Naive thymus-derived CD8-positive, alpha-beta T cell (primary cell): ENCODE measurements at places on chromosomes 1 and 21. TPM values are rescaled to one million over a fixed set of nuclear protein-coding genes. Genes with fewer than 3 reads are reported as not detected.

DNA sequence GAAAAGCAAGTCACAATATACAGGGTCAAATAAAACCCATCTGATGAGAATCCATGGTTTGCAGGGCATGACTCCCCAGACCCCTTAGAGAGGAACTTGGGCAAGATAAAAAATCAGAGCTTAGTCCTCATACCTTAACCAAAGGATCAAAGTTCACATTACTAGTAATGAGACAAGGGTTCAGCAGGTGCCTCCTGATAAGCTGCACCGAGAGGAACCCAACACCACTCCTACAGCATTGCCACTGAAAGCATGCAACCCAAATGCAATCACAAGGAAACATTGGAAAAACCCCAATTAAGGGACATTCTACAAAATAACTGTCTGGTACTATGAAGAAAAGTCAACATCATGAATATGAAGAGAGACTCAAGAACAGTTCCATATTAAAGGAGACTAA is 29.7 kb downstream of the CCDC185 start:
- DNase-seq = no peak

DNA sequence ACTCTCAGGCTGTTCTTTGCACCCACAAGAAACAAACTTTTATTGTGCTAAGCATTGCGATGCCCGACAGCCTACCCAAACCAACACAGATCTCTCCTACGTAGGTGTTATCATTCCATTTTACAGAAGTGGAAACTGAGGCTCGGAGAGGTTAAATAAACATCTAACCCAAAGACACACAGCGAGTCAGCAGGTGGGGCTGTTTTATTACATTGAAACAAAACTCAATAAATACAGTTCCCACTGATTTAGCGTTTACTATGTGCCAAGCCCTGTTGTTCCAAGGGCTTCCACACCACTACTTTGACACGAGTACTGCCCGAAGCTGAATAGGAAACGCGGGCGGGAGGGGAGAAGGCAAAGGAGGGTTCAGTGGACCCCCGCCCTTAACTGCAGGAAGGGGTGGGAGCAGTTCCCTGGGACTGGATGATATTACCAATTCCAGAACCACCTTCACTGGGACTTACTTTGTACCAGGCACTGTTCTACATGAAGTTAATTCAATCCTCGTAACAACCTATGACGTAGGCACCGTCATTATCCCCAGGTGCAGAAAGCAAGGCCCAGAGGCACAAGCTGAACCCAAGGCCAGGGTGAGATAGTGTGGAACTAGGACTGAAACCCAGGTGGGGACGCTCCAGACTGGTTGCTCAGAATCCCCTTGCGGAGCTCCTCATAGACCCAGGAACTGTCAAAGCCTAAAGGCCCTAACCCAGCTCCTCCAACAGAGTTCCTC is 19.3 kb upstream of the ALDH4A1 start:
- no peak for DNase-seq

- DNase-seq = no peak
Measured at GRCh38 chr1:5847013-5847659, 145.1 kb downstream of the NPHP4 start.

GRCh38 chr1:228957535-228957934 is 222.3 kb downstream of the RHOU start:
- DNase-seq = no peak

DNA sequence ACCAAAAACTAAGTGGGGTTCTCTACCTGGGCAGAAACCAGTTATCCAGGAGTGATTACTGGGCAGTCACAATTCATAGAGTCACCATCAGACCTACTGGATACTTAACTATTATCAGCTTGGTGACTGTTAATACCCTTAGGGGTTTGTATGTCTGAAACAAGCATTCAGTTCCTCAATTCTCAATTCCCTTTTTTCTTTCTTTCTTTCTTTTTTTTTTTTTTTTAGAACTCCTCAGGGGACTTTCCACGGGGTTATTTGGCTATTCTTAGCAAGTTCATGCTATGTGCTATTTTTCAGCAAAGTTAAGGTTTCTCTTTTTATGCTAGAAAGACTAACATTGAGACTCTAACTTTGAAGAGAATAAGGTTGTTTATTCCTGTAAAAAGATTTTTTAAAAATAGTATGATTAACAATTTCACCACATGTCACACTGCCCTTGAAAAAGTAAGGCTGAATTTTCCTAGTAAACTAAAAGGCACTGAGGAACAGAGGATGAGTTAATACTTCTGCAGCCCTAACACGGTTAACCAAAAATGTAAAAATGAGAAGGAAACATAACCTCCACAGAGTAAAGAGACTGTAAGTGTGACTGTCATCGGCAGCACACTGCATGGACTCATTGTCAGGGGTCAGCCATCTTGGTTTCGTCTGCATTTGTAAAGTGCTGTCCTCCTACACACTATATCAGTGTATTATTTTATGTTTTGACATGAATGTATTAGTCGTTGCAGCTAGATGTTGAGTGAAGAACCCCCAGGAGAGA is 310.2 kb downstream of the NTNG1 start:
- no peak for DNase-seq

GRCh38 chr1:243844186-243844585 is 5.9 kb downstream of the AKT3 start:
- no peak for DNase-seq

- no peak for DNase-seq
Measured at GRCh38 chr1:180397175-180397574, 105.2 kb downstream of the ACBD6 start.

DNA sequence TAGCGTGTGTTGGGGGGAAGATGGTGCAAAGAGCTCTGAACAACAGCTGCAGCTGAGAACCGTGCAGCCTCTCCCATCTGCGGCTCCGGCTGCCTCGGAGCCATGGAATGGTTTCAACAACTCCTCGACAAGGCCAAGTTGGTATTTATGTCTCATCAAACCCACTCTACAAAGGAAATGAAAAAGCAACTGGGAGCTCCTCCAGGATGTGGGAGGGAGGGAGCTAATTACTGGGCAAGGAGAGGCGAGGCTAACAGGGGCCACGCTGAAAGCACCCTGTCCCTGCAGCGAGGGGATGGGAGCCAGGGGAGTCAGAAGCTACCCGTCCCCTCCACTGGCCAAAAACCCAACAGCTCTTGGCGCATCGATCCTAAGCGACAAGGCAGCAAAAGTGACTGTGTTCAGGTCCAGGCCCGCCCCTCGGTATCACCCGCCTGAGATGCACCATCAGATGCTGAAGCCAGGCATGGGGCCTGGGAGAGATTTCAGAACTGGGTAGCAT is 63.1 kb downstream of the ACOT7 start:
- DNase-seq = no peak

- peak; percentile 11 for DNase-seq
Measured at GRCh38 chr1:24705260-24706073, 39.8 kb upstream of the CLIC4 start.

GRCh38 chr1:203410182-203410900 is 59.4 kb upstream of the FMOD start:
- DNase-seq = no peak

DNA sequence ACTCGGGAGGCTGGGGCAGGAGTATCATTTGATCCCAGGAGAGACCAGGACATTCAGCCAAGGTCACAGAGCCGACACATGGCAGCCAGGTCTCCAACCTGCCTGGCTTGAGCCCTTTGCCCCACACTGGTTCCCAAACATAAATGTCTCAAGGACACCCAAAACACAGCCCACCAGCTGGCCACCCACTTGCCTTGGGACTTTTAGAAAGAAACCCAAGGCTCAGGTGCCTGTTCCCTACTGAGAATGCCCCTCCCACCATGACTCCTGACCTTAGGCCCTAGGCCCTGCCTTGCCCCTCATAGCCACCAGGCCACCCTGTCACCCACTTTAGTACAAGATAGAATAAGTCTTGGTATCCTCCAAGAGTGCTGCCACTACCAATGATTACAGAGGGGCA is 41.9 kb upstream of the LRP8 start:
- no peak for DNase-seq

DNA sequence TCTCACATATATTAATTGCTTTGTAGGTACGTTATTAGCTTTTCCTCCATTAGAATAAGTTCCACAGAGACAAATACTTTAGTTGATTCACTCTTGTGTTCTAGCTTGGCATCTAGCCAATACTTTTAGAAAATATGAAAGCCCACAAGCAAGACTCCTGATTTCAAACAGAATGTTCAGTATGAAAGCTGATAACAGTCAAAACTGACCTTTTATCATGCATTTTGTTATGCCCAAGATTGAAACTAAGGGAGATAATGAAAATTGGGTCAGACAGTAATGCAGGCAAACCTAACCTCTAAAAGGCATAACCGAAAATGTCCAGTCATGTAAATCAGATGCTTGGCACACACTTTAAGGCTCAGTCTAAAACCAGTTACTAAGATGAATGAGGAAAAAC is 61.7 kb downstream of the ERICH3 start:
- DNase-seq = no peak

DNA sequence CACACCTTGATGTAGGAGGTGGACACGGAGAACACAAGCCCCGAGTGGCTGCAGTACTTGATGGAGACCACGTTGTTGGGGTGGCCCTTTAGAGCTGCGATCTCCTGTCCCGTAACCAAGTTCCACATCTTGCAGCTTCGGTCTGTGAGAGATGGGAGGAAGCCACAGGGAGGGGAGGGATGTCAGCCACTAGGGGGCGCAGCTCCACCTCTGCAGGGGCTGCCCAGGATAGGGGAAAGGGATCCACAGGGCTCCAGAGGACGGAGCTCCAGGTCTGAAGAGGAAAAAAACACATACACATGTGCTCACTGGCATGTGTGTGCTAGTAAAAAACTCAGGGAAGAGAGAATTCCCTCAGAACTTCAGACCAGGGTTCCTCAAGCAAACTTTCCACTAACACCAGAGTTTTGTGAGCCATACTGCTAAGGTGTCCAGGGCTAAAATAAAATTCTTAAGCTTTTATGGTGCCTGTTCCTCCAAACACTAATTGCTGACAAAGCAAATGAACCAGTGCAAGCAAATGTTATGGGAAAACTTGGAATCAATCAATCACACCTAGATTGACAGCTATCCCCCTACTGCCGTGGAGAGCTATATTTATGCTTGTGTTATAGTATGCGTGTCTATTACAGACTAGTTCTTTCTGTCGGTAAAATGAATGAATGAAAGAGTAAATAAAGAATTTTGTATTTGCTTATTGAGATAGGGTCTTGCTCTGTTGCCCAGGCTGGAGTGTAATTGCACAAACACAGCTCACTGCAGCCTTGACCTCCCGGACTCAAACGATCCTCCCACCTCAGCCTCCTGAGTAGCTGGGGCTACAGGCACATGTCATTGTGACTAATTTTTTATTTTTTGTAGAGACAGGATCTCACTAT is 43.7 kb downstream of the KIF21B start:
- DNase-seq = peak; percentile 41

DNA sequence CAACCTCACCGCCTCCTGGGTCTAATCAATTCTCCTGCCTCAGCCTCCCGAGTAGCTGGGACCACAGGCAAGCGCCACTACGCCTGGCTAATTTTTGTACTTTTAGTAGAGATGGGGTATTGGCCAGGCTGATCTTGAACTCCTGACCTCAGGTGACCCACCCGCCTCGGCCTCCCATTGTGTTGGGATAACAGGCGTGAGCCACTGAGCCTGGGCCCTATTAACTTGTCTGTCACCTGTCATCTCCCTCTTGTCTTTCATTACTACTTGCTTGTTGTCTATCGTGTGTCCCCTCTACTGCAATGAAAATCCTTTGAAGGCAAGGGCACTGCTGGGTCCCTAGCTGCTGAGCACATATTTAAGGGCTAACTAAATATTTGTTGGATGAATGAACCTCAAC is 3.4 kb downstream of the UQCRHL start:
- DNase-seq = no peak

- no peak for DNase-seq
Measured at GRCh38 chr1:41359211-41360073, 1.8 kb upstream of the FOXO6 start.

DNA sequence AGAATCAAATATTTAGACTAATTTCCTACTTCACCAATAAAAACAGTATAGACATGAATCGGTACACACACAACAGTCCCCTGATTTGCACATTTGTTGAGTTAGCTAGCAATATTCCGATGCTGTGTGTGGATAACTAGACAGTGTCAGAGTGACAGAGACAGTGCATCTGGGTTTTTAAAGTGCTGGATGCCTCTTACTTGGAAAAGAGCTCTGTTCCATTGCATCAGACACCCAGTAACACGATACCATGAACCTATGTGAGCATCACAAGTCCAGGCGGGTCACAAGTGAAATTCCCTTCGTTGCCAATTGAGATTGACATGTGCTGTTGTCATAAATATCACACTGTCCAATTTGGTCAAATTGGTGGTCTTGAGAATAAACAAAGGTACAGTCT is 82.0 kb upstream of the ESRRG start:
- no peak for DNase-seq

DNA sequence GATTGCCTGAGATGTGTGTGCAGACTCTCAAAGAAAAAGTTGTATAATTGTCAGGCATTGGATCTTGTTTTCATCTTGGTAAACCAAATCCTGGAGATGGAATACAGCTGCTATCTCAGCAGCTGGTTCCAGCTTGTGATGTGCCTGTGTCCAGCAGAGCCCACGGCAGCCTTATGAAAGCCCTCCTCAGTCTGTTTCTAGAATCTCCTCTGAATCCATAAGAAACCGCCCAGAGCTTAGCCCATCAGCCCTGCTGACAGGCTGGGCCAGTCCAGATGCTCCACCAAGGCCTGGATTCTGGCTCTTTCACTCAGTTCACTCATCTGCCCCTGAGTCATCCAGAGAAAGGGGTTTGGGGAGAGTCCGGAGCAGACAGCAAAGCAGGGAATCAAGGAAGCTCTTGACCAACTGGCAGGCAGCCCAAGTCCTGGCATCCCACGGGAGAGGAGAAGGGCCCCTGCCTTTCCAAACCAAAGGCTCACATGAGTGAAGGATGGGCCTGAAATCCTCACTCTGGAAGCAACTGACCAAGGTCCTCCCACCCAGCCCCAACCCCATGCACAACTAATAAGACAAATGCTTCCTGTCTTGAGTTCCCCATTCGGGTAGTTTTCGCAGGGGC is 45.7 kb downstream of the NAV1 start:
- no peak for DNase-seq

DNA sequence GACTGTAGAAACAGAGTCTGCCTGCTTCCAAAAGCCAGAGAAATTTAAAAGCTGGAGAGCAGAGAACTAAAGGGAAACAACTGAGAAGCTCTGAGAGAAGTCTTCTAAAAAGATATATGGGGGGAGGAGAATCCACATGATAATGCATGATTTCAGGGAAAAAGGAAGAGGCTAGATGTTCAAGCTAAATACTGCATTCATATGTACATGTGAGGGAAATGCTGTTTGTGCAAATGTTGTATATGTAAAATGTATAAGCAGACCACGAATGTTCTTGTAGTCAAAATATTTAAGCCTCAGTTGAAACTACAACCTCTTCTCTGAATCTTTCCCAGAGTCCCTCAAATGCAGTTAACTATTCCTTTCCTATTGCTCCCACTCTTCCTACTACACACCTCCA is 79.2 kb downstream of the AKT3 start:
- DNase-seq = no peak

The DIO1 gene
- not detected for total RNA-seq

The CFHR2 gene
- total RNA-seq = not detected

The TGFB2 gene
- total RNA-seq = 0.16 TPM

The BGLAP gene
- total RNA-seq = 7.8 TPM

The NUDT17 gene
- 6.1 TPM for total RNA-seq

The NEK2 gene
- total RNA-seq = not detected

The SLC2A5 gene
- total RNA-seq = 0.55 TPM

The VANGL1 gene
- 0.55 TPM for total RNA-seq

The TMEM79 gene
- total RNA-seq = 15.0 TPM

The DPM3 gene
- 45.2 TPM for total RNA-seq

The S100A7 gene
- total RNA-seq = not detected

The MATN1 gene
- 0.47 TPM for total RNA-seq
